ENCODE measurements at places on chromosomes 1 and 21.
A peak's percentile ranks its signal among the peaks of the same experiment; 100 is the strongest.

GRCh38 chr1:183209533-183210158 is 23.6 kb downstream of the LAMC2 start:
- DNase-seq, result no peak

DNA sequence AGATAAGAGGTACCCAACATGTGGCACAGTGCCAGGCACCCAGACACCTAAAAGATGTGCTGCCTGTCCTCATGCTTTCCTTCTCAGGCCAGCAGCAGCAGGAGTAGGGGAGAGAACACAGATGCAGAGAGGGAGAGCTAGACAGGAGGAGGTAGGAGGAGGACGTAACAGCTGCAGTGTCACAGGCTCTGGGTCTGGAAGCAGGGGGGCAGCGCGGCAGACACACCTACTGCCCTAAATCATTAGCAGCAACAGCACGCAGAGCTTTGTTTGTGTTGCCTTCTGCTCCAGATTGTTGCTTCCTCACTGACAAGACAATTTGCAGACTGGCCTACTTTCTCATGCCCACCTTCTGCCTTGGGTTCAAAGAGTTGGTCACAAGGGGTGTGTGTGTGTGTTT is 196.7 kb upstream of the DAB1 start:
- DNase-seq, result no peak

GRCh38 chr1:235207209-235207565 is 46.1 kb upstream of the RBM34 start:
- peak; percentile 23 for DNase-seq

GRCh38 chr21:43926196-43926595 is 61.2 kb downstream of the AGPAT3 start:
- no peak for DNase-seq

DNA sequence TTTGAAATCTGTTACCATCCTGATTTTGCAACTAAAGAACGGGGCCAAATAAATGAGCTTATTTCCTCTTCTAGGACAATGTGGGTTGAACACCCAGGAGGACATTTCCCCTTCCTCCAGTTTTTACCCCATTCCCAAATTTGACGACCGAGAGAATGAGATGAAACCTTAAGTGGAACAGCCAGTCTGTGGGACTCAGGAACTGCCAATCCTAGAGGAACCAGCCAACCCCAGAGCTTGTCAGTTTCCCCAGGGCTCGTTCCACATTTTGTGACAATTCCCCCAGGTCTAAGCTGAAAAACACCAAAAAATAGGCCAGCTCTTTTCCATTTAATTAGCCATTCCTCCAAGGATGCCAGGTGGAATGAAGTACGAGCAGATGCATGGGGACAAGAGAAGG is 21.3 kb upstream of the MAPKAPK2 start:
- no peak for DNase-seq

GRCh38 chr21:21373969-21374368 is 375.8 kb downstream of the NCAM2 start:
- no peak for DNase-seq

- DNase-seq, result no peak
Measured at GRCh38 chr1:241550318-241550717, 18.1 kb downstream of the KMO start.

- no peak for DNase-seq
Measured at GRCh38 chr1:153928791-153929341, 6.1 kb upstream of the GATAD2B start.

DNA sequence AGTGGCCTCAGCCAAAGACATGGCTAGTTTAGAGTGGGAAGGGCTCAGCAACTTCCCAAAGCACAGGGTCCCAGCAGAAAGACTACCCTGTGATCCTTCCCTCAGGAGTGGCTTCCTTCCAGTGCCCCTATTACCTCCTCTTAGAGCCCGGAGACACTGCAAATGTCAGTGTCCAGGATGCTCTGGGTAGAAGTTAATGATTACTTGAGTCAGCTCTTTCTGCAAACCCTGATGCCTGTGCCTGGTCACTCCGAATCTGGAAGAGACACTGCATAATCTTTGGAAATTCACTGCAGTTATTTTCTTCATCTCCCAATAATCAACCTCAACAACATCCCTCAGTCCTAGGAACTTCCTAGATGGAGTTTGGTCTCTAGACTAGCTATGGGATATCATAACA is 27.2 kb upstream of the MGST3 start:
- DNase-seq, result no peak

GRCh38 chr1:45543581-45544417 is 6.8 kb upstream of the AKR1A1 start:
- DNase-seq, result peak; percentile 37

- no peak for DNase-seq
Measured at GRCh38 chr1:27152829-27153548, 1.9 kb downstream of the SLC9A1 start.

GRCh38 chr1:38015978-38016725 is 3.6 kb downstream of the UTP11 start:
- no peak for DNase-seq

- no peak for DNase-seq
Measured at GRCh38 chr1:9078015-9078751, 8.7 kb upstream of the SLC2A5 start.

DNA sequence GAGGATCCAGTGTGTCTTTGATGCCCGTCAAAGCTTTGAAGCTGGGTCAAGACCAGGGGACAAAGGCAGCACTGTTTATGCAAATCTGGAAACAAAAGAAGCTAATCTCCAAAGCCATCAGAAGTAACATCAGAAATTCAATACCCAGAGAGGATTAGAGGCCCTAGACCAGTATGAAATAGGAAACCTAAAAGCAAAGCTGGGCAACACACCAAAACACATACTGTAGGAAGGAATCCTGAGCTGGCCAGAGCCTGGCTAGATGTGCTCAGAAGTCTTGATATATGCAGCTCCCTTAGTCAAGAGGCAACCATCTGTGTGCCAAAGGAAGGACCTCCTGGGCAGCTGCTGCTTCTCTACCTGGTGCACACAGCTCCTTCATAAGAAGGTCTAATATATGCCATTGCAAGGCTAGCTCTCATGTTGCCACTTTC is 12.3 kb downstream of the COLGALT2 start:
- no peak for DNase-seq

GRCh38 chr1:12047120-12047876 is 15.8 kb upstream of the TNFRSF8 start:
- DNase-seq, result peak; percentile 24

GRCh38 chr1:244325056-244325758 is 126.5 kb downstream of the ADSS2 start:
- no peak for DNase-seq

GRCh38 chr1:62744611-62745577 is 39.0 kb upstream of the ATG4C start:
- no peak for DNase-seq

DNA sequence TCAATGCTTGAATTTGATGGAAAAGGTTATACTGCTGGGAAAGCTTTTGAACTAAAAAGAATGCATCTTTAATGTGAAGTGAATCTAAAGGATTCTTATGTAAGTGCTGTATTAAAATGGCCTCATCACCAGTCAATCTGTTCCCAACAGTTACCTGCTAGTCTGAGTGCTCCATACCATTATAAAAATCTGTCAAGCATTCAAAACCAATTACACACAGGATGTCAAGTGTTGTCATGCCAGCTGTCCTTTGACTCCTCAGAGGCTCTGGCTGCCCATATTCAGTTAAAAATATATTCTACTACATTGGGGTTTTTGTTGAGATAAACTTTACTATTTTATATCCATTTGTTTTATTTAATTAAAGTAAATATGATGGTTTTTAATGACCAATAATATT is 1587.7 kb downstream of the AMY1C start:
- DNase-seq, result no peak

DNA sequence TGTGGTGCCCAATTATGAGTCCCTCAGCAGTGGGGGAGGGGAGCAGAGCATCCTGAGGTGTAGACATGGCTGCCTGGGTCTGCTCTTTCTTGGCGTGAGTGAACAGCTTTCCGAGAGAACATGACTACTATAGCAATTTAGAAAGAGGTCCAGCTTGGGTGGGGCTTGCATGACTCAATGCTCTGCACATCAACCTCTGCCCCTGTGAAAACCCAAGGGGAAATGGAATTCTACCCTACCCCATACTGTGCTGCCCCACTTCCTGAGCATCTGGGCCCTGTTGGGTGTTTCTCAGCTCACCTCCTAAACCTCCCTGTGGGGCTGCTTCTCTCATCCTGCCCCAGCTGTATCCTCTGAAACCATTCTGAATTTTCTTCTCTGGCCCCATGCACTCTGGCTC is 8.2 kb upstream of the AZIN2 start:
- no peak for DNase-seq

- no peak for DNase-seq
Measured at GRCh38 chr1:230390371-230390770, 35.8 kb downstream of the PGBD5 start.

DNA sequence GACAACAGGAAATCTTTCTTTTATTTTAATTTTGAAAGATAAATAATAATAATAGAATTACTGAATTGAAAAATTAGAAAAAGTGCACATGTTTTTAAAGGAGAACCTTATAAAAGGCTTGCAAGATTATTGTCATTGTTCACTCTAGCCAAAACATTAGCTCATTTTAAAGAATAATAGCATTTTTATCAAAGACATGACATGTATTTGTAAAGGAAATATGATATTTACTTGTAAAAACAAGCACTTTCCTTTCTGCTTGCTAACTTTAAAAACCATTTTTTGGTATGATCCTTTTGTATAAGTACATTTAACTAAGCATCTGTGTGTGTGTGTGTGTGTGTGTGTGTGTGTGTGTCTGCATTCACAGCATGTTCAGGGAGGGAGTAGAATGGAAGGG is 156.3 kb upstream of the C1orf87 start:
- DNase-seq, result no peak

GRCh38 chr1:20873311-20873710 is 86.2 kb upstream of the HP1BP3 start:
- DNase-seq, result no peak

DNA sequence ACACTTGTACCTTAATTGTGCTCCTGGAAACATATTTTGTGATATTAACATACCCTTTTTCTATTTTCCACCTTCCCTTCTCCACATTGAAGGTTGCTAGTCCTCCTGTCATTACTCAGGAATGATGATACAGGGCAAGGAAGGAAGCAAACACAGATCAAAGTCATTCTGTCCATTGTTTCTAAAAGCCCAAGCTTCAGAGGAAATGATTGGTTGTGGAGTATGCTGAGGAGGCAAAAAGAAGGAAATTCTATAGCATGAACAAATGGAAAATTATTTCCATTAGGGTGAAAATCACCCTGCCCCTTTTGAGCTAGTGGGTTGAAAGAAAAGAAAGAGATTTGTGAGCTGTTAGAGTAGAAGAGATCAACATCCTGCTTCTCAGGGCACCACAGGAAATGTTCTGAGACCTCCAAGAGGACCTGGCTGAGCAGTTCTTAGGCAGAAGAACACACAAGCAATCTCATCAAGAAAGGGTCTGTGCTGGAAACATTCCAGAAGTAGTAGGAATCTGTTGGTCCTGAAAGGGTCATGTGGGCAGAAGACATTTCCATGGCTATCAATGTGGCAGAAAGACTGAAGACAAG is 29.0 kb upstream of the PRRX1 start:
- DNase-seq, result no peak

DNA sequence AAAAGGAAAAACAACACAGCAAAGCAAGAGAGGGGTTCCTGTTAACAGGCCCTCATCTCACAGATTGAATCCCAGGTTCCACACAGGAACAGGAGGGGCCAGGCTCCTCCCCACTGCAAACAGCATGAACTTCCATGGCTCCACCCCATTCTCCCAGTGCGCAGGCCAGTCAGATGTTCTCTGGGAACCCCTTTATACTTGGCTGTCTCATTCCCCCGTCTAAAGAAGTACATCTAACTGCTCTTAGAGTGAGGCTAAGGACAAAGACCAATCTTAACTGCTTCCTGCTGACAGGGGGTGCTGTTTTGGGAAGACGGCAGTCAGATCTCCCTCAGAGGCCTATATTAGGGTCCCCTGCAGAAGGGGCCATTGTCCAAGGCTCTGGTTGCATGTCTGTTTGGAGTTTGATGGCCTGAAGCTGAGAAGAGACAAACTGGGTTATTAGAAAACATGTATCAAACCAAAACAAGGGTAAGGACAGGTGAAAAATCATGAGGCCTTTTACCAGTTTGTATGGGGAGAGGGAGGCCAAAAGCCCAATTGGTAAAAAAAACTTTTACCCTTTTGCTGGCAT is 10.5 kb upstream of the NASP start:
- no peak for DNase-seq

DNA sequence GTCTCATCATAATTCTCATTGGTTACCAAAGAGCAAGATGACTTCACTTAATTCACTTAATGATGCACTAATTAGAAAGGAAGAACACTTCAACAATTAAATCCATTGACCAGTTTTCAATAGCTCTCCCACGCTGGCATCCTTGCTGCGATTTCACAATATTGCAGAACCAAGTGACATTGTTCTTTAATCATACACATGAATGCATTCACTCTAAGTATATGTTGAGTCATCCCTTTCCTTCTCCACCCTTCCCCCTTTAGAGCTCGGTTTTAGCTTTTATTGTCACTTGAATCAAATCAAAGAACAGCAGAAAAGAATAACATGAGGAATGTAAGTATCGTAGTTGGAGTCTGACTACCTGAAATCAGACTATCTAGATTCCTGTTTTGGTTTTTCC is 233.6 kb upstream of the FMN2 start:
- no peak for DNase-seq

DNA sequence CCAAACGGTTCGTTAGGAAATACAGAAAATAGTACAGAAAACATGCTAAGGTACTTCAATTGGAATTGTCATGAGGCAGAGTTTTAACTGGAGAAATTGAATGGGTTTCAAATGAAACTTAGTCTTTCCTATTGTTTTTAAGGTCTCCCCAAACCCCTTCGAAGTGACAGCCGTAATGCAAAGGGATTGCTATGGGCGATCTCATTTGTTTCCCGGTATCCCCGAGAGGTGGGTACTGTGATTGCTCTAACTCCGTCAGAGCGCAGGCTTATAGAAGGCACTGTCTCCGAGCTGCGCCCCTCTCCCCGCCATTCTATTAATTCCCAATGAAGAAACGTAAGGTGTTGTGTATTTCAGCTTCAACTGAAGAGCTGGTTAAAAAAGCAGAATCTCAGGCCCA is 22.0 kb upstream of the RNF187 start:
- DNase-seq, result no peak

DNA sequence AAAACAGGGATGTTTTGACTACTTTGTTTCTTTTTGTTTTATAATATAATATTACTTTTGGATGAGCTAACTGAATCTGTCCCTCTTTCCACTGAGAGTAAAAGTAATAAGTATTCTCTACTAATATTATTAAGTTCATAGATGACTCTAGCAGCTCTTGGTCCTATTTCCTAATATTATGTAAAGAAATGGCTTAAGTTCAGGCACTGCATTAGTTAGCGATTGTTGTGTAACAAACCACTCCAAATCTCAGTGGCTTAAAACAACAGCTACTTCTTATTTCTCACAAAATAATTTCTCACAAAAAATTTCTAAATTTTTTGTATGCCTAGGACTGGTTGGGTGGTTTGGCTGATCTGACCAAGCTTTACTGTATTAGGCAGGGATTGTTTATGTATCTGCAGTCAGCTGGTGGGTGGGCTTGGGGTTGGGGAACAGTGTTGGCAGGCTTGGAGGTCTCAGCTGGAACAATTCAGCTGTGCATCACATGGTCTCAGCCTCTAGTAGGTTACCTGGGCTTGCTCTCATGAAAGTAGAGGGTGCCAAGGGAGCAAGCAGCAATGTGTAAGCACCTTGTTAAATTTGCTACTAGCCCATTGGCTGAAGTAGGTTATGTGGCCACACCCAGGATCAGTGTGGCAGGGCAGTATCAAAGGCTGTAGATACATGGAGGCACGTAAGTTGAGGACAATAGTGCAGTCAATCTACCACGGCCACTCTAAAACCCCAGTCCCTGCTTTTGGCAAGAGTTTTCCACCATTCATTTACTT is 8.8 kb upstream of the CCT8 start:
- DNase-seq, result no peak

- DNase-seq, result peak; percentile 41
Measured at GRCh38 chr1:26541816-26542711, 12.5 kb downstream of the RPS6KA1 start.

- no peak for DNase-seq
Measured at GRCh38 chr21:44279354-44280260, 6.1 kb upstream of the AIRE start.
